ENCODE measurements at places on chromosomes 5 and 9.

GRCh38 chr9:111828193-111828592 lies 33.5 kb upstream of the SHOC1 start:
- no peak for DNase-seq

DNA sequence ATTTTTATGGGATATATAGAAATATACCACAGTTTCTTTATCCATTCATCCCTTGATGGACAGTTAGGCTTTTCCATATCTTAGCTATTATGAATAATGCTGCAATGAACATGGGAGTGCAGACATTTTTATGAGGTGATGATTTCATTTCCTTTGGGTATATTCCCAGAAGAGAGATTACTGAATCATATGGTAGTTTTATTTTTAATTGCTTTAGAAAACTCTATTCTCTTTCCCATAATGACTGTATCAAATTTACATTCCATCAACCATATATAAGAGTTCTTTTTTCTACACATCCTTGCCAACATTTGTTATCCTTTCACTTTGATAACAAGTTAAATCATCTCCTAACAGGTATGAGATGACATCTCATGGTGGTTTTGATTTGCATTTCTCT lies 821.6 kb downstream of the TLE1 start:
- DNase-seq, result no peak

GRCh38 chr9:7980041-7980440 lies 180.5 kb upstream of the DMAC1 start:
- DNase-seq, result no peak

GRCh38 chr5:3123763-3124157 lies 372.3 kb upstream of the IRX2 start:
- no peak for DNase-seq

- no peak for DNase-seq
Observed at GRCh38 chr9:113352411-113352810, 3.1 kb downstream of the BSPRY start.

- DNase-seq, result no peak
Observed at GRCh38 chr5:55913466-55914413, 62.6 kb downstream of the IL31RA start.

GRCh38 chr9:110555551-110556331 lies 23.8 kb downstream of the SVEP1 start:
- DNase-seq, result no peak

DNA sequence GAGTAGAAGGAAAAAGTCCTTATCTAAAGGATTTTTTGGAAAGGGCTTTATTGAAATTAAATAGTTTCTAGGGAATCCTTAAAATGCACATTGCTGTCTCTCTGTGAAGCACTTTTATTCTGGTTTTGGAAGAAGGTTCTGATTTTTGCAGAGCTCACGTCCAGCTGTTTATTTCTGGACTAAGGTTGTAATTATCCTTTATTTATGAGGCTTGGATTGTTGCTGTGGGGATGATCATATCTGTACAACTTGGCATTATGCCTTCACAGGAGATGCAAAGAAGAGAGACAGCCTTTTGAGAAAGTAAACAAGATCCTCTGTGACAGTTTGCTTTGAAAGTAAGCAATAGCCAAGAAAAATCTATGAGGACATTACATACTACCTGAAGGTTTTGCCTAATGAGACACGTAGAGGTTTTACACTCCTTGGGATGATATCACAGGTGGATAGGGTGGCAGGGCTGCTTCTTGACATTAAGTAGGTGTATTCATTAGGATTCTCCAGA lies 14.6 kb downstream of the SMARCA2 start:
- DNase-seq, result no peak

- DNase-seq, result no peak
Observed at GRCh38 chr5:126477294-126478117, 54.3 kb downstream of the GRAMD2B start.

- DNase-seq, result no peak
Observed at GRCh38 chr5:170542691-170543293, 39.0 kb downstream of the KCNIP1 start.

- no peak for DNase-seq
Observed at GRCh38 chr9:101428909-101429308, 6.7 kb downstream of the ALDOB start.

DNA sequence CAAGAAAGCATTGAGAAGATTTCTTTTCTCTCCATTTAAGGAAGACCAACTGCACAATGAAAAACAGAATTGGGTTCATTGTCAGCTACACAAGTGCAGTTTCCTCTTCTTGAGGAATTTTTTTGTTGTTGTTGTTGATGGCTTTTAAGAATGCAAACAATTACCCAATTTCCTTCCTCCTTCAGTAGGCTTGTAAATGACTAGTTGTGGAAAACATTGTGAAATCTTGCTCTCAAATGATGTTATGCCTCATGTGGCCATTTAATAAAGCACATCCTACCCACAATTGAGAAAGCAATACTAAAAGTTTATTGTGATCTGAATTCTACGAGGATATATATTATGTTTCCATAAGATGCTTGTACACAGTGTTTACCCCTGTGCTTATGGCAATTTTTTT lies 171.6 kb downstream of the FAM174A start:
- no peak for DNase-seq

GRCh38 chr9:78215706-78216105 lies 20.2 kb upstream of the CEP78 start:
- no peak for DNase-seq

- DNase-seq, result no peak
Observed at GRCh38 chr5:37569466-37569865, 190.3 kb downstream of the WDR70 start.
